ENCODE measurements at places on chromosomes 5 and 9.

GRCh38 chr5:155983954-155984353 lies 343.0 kb upstream of the SGCD start:
- DNase-seq, result no peak

- DNase-seq, result no peak
Observed at GRCh38 chr9:72322678-72323077, 42.3 kb downstream of the ZFAND5 start.

GRCh38 chr9:131719262-131719908 lies 20.5 kb downstream of the RAPGEF1 start:
- no peak for DNase-seq

DNA sequence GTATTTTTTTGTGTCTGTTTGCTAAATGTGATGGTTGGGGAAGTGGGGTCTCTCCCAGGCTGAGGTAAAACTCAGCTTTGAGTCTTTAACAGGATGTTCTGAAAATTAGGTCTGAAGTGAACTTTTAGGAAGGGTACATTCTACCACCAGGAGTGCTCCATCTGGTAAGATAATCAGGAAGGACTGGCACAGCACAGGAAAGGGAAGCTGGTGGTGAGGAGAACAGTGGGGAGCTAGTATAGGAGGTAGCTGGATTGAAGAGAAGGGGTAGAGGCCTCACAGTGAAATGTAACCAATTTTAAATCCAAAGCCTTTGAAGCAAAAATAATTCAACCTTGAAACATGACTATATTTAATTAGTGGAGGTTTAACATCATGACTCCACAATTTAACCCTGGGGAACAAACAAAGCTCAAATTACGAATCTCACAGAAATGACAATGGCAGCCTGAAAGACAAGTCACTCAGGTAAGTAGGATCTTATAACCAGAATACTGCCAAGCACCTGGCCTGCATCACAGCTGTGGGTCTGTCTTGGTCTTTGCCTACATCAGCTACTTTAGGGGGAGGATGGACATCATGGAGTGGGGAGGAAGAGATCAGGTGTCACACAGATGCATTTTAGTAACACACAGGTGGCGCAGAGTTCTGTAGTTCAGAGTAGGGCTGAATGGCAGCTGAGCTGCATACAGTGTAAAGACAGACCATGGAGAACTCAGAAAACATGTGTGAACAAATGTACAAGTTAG lies 445.3 kb downstream of the DMRT2 start:
- no peak for DNase-seq

DNA sequence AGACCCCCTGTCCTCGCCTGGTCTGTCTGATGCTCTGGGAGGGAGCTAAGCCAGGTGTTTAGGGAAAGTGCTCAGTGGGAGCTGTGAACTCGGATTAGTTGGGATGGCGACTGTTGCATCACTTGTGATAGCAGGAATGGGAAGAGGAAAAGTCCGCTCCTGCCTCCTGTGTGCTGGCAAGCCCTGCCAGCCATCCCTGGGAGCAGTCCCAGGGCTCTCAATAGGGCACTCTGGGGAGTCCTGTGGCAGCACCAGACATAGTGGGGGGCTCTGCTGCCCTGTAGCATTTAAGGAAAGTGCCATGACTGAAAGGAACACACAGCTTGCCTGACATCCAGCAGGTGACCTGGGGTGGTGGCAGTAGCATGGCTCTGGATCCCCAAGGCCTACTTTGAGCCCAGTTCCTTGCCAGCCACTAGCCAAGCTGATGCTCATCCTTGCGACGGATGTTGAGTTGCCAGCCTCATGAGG lies 81.5 kb downstream of the AMBP start:
- no peak for DNase-seq

- no peak for DNase-seq
Observed at GRCh38 chr9:10700915-10701314, 88.1 kb upstream of the PTPRD start.

DNA sequence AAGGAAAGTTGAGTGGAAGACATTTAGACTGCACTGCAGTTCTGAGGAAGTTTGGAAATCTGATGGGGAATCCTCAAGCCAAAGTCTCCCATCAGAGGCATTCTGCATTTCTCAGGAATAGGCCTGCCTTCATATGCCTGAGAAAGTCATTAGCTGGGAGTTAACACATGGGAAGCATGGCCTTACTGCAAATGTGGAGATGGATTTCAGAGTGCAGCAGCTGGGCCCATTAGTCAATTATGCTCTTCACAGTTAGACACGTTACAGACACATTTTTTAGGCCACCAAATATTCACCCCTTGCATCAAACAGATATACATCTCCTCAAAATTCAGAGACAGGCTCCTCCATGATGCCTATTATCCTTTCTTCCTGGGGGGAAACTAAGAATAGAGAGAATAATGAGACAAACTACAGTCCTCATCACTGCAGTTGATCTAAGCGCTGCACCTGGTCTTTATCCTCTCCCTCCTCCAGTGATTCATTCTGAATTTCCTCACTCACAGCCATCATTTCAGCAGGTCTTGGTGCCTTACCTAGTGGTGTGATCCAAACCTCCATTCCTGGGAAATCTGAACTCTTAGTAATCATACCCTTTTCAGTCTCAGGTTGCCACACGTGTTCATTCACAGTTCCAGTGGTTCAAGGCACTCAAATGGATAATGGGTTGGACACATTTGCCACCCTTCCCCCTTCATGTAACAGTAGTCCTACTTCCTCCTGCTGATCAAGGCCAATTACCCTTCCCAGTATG lies 47.9 kb upstream of the PPP2CA start:
- no peak for DNase-seq

DNA sequence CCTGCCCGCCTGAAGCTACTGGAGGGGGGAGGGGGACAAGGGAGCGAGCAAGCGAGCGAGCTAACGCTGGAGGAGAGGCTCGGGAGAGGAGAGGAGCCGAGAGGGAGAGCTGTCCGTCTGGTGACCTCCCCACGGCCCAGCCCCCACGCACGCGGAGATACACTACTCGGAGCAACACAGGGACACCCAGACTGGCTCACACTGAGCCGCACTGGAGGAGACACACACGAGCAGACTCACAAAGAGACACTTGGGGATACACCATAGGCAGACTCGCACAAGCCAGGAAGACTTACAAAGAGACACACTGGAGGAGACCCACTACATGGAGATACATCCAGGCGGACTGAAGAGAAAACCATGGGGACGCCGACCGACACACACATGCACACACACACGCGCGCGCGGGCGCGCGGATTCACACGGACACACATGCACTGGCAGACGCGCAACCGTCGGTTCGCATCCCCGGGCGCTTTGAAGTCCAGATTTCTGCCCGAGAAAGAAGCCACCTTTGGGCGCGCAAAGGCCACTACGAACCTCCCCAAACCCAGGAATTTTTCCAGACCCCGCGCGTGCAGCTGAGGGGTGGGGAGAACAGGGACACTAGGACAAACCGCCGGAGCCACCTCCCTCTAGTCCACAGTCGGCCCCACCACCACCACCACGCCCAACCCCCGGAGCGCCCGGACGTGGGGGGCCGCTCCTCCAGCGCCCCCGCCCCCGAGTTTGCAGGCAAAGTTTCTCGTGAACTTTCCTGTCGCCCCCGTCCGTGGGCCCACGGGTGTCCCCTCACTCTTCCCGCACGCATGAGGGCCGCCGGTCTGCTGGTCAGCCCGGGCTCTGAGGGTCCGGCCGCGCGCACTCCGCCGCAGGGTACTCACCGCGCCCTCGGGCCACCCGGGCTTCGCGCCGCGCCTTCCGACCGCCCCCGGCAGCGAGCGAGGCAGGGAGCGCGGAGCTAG lies 571 bp downstream of the CNTFR start:
- no peak for DNase-seq

- no peak for DNase-seq
Observed at GRCh38 chr5:169384661-169385060, 83.7 kb upstream of the SLIT3 start.

DNA sequence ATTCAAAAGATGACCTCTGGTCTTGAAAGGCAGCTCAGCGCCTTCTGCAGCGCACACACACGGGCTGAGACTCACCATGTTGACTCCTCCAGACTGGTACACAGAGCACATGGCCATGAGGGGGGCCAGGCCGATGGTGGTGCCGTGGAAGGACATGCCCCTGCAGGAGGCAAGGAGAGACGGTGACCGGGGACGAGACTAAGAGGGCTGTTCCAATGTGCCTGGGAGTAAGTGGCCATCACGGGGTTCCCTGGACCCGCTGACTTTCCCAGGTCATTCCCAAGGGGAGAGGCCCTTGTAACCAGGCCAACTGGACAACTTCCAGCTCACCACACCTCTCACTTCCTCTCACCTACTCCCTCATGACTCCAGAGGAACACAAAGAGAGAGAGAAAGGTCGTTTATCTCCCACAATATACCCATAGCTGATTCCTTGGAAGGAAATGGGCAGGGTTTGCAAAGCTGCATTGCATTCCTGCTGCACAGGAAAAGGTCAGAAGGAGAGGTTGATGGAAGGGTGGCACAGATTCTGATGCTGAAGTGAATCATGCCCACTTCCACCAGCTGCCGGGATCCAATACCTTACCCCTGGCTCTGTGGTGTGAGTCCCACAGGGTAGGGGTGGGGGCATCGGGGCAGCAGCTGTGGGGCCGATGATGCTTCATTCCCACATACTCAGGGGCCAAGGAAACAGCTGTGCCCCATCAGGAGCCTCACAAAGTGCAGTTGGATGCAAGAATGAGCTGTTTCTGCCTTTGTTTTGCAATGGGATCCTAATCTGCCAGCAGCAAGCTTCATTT lies 47.2 kb downstream of the NIPAL4 start:
- DNase-seq, result no peak

DNA sequence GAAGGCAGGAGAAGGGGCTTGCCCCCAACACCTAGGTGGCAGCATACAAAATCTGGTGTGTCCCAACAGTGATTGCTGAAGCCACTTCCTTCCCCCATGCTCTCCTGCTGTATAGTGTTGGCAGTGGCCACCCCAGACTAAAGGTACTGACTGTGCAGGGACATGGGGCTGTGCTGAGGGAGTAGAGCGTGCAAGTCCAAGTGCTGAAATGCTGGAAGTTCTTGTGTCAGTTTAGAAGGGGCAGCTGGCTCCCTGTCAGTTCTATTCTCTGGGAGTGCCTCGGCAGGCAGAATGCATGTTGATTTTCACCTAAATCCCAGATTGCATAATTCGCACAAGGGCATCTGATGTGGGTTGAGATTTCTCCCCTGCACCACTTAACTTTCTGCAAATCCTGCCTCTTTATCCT lies 68.6 kb downstream of the GDNF start:
- DNase-seq, result no peak

GRCh38 chr5:99878830-99879229 lies 656.3 kb upstream of the FAM174A start:
- DNase-seq, result no peak

GRCh38 chr5:180652771-180653170 lies 3.4 kb upstream of the FLT4 start:
- no peak for DNase-seq

DNA sequence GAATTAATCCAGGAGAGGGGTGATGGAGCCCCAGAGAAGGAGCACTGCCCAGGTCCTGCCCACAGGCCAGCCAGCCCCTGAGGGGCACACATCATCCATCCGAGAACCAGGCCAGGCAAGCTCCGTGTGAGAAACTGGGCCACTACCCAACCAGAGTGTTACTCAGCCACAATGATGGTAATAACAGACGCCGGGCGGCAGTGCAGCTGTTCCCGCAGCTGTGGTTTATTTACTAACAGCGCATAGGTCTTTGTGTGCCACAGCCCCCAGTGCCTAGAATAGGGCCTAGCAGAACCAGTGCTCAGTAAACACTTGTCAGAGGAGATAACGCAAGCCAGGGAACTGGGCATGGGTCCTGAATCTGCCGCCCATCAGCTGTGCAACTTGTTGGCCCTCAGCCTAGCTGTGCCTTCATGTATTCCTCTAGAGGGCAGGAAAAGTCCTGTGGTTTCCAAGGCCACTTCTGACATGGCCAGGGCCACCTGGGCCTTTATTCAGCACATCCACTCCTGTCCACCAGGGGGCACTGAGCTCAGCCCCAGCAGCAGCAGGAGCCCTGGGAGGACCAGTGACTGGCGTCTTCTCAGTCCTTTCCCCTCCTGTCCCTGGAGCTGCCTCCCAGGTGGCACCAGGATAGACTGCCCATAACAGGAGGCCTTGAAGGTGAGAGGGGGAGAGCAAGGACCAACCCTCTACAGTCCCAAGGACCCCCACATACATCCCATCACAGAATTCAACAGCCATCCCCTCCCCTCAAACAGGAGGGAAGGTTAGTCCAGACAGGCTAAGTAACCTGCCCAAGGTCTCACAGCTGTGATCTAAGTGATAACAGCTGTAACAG lies 2.1 kb downstream of the MXD3 start:
- DNase-seq, result peak; percentile 86

- no peak for DNase-seq
Observed at GRCh38 chr9:105500108-105500766, 52.4 kb downstream of the FSD1L start.

GRCh38 chr5:90909940-90910339 lies 351.3 kb downstream of the ADGRV1 start:
- DNase-seq, result no peak

GRCh38 chr9:25212361-25212760 lies 465.9 kb downstream of the TUSC1 start:
- DNase-seq, result no peak

DNA sequence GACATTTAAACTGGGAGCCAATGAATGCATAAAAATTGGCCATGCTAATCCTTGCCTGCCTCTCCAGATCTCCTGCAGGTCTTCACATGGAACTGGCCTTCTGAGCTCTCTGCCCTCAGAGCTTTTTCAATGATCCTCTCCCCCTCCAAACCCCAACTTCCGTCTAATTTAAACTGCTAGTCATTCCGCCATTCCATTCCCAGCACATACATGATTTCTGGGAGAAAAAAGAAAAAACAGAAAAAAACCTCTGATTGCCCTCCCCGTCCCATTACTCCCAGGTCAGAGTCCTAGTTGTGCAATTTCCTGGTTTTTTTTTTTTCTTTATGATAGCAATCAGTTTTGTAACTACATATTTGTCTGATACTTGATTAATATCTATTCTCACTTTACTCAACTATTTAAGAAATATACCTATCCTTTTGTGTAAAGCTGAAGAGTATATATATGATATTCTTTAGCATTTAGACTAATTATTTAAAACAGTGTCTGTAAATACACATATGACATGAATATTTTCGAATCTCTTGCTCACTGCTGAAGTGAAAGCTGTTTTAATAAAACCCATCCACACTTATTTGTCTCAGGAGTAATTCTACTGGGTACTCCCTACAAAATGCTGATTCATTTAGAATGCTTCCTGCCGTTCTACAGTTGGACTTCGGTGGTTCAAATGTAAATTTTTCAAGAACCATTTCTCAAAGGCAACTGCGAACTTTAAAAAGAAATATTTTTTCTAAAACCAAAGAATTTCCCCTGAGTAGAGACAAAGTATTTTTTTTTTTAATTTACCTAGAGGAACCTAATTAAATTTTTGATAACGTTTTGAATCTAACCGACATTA lies 1.6 kb downstream of the HINT1 start:
- DNase-seq, result peak; percentile 80

- peak; percentile 13 for DNase-seq
Observed at GRCh38 chr9:72276429-72276828, 88.6 kb downstream of the ZFAND5 start.

DNA sequence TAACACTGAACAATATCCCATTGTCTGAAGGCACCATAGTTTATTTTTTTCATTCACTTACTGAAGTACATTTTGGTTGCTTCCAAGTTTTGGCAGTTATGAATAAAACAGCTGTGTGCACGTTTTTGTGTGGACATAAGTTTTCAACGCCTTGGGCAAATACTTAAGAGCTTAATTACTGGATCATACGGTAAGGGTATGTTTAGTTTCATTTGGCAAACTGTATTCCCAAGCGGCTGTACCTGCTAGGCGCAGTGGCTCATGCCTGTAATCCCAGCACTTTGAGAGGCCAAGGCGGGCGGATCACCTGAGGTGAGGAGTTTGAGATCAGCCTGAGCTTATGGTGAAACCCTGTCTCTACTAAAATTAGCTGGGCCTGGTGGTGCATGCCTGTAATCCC lies 63.7 kb upstream of the FAM120A start:
- DNase-seq, result no peak

- peak; percentile 58 for DNase-seq
Observed at GRCh38 chr5:172901012-172901780, 58.0 kb upstream of the RPL26L1 start.
